Stimulated activated CD4-positive, alpha-beta T cell treated with anti-CD3 and anti-CD28 coated beads, Interleukin-2, amount 100 ng/mL, for 24 hours (primary cell): ENCODE measurements at places on chromosomes 5 and 9.

DNA sequence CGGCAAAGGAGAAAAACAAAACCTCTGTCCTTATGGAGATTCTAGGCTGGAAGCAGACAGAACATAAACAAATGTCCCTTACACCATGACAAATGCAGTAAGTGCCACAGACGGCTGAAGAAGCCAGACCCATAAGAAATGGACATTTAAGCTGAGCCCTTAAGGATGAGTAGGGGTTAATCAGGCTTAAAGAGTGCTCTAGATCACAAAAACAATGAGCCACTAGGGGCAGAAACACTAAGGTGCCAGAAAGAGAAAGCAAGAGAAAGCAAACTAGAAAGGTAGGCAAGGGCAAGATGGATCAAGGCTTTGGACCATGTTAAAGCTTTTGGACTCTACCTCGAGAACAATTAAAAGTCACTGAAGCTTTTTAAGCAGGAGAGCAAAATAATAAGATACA lies 326.9 kb upstream of the WWC1 start:
- no peak for DNase-seq

GRCh38 chr9:133855802-133856521 lies 117.8 kb upstream of the SARDH start:
- DNase-seq, result no peak

DNA sequence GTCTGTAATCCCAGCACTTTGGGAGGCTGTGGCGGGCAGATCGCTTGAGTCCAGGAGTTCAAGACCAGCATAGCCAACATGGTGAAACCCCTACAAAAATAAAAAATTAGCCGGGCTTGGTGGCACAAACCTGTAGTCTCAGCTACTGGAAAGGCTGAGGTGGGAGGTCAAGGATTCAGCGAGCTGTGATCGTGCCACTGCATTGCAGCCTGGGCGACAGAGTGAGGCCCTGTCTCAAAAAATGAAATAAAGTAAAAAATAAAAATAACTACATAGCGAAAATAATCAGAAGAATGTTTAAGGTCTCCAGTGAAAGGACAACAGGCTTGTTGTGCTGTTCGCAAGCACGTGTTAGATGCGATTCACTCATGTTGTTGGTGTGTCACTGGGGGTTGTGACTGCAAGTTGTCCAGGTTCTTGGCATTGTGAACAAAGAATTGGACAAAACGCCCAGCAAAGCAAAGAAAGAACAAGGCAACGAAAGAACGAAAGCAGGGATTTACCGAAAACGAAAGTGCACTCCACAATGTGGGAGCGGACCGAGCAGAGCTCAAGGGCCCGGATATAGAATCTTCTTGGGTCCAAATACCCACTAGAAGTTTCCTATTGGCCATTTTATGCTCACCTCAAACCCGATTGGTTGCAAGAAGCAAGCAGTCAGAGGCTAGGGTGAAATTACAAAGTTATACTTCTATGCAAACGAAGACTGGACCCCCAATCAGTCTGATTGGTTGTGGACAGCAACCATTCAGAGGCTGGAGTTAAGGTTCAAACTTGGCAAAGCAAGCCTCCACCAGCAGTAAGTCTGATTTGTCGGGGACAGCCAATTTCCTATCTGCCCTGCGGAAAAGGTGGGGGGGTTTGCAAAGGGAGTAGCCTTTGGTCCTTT lies 844 bp upstream of the MCCC2 start:
- peak; percentile 4 for DNase-seq

GRCh38 chr9:26013199-26013598 lies 335.0 kb upstream of the TUSC1 start:
- no peak for DNase-seq

- DNase-seq, result no peak
Measured at GRCh38 chr9:18658804-18659705, 185.1 kb downstream of the ADAMTSL1 start.

- DNase-seq, result no peak
Measured at GRCh38 chr5:88045165-88045564, 223.5 kb downstream of the TMEM161B start.

DNA sequence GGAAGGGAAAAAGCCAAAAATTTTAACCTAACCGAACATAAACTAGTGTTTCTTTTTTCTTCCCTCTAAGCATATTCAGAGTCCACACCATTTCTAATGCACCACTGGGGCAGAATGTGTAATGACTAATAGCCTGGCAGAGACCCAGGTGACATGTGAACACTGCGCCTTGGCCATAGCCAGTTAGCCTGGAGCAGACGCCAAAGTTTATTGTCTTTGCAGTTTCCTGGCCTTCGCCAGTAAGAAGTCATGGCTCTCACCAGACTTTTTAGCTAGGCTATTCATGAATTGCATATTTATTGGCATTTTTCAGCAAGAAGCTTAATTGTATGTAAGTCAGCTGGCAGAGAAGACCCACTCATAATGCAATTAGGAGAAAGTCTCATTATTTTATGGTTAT lies 182.8 kb upstream of the SLC27A6 start:
- DNase-seq, result no peak

GRCh38 chr5:134148316-134148715 lies 28.4 kb downstream of the SKP1 start:
- no peak for DNase-seq

GRCh38 chr9:3773362-3774060 lies 247.7 kb upstream of the RFX3 start:
- no peak for DNase-seq

DNA sequence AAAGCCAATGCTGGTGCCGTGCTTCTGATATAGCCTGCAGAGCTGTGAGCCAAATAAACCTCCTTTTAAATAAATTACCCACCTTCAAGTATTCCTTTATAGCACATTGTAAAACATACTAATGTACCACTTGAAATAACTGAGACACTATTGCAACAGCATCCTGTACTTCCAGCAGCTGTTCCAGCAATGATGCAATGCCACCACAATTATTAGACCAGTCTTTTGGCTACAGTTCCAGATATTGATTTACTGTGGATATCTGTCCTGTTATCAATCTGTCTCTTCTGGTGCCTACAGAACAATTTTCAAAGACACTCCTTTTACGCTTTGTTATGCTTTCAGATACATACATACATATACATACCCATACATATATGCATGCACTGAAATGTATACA lies 567.9 kb downstream of the TAF11L14 start:
- no peak for DNase-seq

DNA sequence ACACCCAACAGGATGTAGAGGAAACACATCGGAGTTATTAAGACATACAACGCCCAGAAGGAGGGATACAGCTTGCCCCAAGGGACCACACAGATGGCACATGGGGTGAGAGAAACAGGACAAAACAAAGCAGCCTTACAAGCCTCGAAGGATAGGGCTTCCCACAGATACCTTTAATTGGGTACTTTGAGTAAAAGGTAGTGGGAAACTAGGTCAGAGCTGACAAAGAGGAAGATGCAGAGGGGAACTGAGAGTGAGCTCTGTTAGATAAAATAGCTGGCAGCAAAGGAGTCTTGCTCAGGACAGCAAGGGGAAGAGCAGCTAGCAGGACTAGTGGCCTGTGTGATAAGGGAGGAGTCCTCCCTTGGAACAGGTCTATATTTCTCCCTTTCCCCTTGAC lies 48.2 kb downstream of the OTP start:
- no peak for DNase-seq

DNA sequence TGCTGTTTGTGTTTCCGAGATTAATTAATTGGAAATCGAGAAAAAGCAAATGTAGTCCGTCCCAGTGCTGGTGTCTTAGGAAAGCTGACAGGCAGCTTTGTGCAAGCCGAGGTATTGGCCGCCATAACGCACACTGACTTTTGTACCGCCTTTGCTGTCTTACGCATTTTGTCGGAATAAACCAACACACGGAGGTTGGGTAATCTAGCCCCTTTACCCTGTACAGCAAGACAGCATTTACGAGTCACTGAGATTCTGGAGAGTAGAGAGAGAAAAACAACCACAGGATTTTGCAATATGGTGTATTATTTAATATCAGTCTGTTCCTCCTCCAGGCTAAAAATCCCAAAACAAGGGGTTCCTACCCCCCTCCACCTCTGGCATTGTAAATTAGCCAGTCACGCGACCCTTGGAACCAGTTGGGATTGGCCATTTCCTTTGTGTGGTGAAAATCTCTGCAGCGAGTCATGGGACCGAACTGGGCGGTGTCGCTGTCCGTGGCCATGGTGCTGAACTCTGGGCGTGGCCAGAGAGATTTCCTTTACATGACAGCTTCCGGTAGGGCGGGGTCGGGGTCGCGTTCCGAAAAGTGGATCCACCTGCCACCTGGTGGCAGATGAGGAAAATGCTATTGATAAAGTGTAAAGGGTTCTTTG lies 10.3 kb upstream of the PCDHB1 start:
- DNase-seq, result peak; percentile 78

DNA sequence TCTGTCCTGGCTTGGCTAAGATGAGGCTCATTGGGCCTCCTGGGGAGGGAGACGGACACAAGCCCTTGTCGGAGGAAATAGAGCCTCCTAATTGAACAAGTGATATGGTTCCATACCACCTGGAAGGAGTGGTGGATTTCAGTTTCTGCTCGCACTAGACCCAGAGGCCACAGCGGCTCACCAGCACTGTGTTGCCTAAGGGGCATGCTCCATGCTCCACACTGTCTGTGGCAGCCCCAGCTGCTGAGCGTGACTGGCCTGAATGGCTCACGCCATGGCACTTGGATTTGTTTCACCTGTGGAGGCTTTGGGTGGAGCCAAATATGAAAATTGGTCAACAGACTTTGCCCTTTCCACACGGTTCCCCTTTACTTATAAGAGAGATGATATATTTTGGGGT lies 181.1 kb downstream of the HSPA4 start:
- DNase-seq, result no peak

- no peak for DNase-seq
Measured at GRCh38 chr9:126114409-126114760, 212.2 kb upstream of the MVB12B start.

GRCh38 chr9:72577212-72577753 lies 55.9 kb downstream of the TMC1 start:
- DNase-seq, result no peak
